ENCODE measurements at places on chromosomes 3 and 15.
A peak's percentile ranks its signal among the peaks of the same experiment; 100 is the strongest.

DNA sequence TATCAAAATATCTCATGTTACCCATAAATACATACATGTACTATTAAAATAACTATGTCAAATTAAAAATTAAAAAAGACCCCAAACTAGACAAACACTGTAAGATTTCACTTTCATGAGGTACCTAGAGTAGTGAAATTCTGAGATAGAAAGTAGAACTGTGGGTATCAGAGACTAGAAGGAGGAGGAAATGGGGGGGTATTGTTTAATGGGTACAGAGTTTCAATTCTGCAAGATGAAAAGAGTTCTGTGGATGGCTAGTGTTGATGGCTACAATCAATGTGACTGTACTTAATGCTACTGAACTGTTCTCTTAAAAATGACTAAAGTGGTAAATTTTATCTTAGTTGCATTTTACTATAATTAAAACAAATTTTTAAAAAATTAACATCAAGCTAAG is 36.6 kb downstream of the RFX7 start:
- no peaks in the 10 kb centered on the region for H3K36me3 ChIP-seq
- H3K4me3 ChIP-seq, result no peak overlapping the region
- peaks cover 10% of the 10 kb centered on the region for H3K4me1 ChIP-seq
- no peak overlapping the region for H3K27ac ChIP-seq
- H3K27me3 ChIP-seq, result no peaks in the 10 kb centered on the region

DNA sequence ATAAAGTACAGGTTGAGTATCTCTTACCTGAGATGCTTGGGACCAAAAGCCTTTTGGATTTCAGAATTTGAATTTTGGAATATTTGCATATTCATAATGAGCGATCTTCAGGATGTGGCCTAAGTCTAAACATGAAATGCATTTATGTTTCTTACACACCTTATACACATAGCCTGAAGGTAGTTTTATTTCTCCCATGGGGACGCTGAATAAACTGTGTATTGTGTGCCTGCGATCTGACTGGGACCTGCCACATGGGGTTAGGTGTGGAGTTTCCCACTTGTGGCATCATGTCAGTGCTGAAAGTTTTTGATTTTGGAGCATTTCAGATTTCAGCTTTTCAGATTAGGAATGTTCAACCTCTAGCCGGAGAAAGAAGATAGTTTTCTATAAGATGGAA is 35.5 kb downstream of the UBE2E2 start:
- H3K27ac ChIP-seq, result no peak overlapping the region
- H3K4me1 ChIP-seq, result no peaks in the 10 kb centered on the region
- H3K27me3 ChIP-seq, result no peaks in the 10 kb centered on the region
- H3K36me3 ChIP-seq, result no peaks in the 10 kb centered on the region

GRCh38 chr15:92797168-92798052 is 102.7 kb upstream of the CHD2 start:
- H3K36me3 ChIP-seq, result no peaks in the 10 kb centered on the region
- no peak overlapping the region for H3K27ac ChIP-seq
- no peaks in the 10 kb centered on the region for H3K27me3 ChIP-seq
- no peaks in the 10 kb centered on the region for H3K4me1 ChIP-seq

GRCh38 chr3:51622413-51622812 is 48.6 kb upstream of the TEX264 start:
- no peak for DNase-seq
- H3K36me3 ChIP-seq, result peaks cover 1% of the 10 kb centered on the region
- no peaks in the 10 kb centered on the region for H3K4me1 ChIP-seq
- no peak overlapping the region for H3K4me3 ChIP-seq

- peaks cover 39% of the 10 kb centered on the region for H3K4me1 ChIP-seq
- no peak overlapping the region for H3K4me3 ChIP-seq
- no peak overlapping the region for H3K27ac ChIP-seq
- no peaks in the 10 kb centered on the region for H3K36me3 ChIP-seq
Observed at GRCh38 chr3:42505849-42506410, 3.5 kb downstream of the VIPR1 start.

DNA sequence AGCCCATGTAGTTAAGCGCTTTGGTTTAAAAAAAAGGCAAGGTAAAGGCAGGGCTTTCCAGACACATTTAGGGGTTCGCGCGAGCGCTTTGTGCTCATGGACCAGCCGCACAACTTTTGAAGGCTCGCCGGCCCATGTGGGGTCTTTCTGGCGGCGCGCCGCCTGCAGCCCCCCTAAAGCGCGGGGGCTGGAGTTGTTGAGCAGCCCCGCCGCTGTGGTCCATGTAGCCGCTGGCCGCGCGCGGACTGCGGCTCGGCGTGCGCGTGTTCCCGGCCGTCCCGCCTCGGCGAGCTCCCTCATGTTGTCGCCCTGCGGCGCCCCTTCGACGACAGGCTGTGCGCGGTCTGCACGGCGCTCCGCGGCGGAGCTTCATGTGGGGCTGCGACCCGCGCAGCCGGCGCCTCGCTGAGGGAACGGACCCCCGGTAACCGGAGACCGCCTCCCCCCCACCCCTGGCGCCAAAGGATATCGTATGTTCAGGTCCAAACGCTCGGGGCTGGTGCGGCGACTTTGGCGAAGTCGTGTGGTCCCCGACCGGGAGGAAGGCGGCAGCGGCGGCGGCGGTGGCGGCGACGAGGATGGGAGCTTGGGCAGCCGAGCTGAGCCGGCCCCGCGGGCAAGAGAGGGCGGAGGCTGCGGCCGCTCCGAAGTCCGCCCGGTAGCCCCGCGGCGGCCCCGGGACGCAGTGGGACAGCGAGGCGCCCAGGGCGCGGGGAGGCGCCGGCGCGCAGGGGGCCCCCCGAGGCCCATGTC is 927 bp downstream of the SMAD6 start:
- DNase-seq, result no peak
- peaks cover 25% of the 10 kb centered on the region for H3K4me1 ChIP-seq
- H3K4me3 ChIP-seq, result peak overlapping the region; percentile 74
- no peaks in the 10 kb centered on the region for H3K36me3 ChIP-seq
- H3K27ac ChIP-seq, result no peak overlapping the region
- H3K27me3 ChIP-seq, result peaks cover 19% of the 10 kb centered on the region

DNA sequence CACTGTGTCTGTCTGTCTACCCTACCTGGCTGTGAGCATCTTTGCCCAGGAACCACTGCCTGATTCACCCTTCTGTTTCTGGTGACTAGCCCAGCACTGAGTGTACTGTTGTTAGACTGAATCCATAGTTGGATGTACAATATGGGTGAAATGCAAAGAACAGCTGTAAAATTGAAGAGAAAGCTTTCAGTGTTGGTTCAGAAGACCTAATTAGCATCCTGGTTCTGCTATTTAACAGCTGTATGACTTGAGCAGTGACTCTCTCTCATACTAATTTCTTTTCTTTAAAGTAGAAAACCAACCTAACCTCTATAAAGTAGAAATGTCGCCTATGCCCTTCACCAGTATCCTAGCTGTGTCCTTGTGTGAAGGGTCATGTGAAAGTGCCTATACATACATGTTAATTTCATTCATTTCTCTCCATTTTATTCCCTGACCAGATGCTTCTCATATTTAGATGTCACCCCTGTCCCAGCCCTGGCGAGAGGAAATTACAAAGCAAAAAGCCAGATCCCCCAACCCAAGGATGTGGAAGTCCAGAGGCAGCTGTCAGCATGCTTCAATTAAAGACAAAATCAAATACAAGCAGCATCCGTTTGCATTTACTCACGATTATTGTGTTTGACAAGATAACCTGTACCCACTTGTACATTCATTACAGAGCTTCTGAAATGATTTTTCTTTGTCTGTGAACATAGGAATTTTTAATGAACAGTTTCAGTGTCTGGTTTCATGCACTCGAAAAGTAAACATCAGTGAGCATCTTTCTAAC is 305.7 kb upstream of the ICE2 start:
- peaks cover 11% of the 10 kb centered on the region for H3K4me1 ChIP-seq
- no peak overlapping the region for H3K27ac ChIP-seq
- H3K4me3 ChIP-seq, result no peak overlapping the region

- no peaks in the 10 kb centered on the region for H3K4me1 ChIP-seq
- no peaks in the 10 kb centered on the region for H3K36me3 ChIP-seq
- H3K27me3 ChIP-seq, result peaks cover 25% of the 10 kb centered on the region
- H3K4me3 ChIP-seq, result no peak overlapping the region
Observed at GRCh38 chr15:45126535-45127158, 3.0 kb downstream of the DUOXA1 start.

- no peak for DNase-seq
- no peak overlapping the region for H3K27ac ChIP-seq
- no peak overlapping the region for H3K4me3 ChIP-seq
- no peaks in the 10 kb centered on the region for H3K27me3 ChIP-seq
- H3K4me1 ChIP-seq, result no peaks in the 10 kb centered on the region
Observed at GRCh38 chr3:106067711-106068110, 198.9 kb upstream of the CBLB start.

DNA sequence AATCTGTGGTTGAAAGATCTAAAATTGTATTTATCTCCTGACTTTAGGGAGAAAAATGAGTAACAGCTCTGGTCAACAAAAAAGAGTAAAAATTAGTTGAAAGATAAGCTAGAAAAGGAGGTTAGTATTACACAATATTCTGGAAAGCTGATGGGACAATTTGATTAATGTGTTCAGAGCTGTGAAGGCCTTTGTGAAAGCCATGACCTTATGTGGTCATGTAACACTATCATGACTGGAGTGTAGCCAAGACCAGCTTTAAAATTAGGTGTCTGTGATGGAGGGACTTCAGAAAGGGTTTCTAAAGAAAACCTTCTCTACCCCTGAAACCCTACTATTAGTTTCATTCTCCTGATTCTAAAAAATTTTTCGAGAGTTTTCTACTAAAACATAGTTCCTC is 127.2 kb downstream of the NFKBIZ start:
- no peaks in the 10 kb centered on the region for H3K36me3 ChIP-seq
- DNase-seq, result no peak
- H3K27ac ChIP-seq, result no peak overlapping the region
- H3K4me3 ChIP-seq, result no peak overlapping the region
- H3K27me3 ChIP-seq, result no peaks in the 10 kb centered on the region
- H3K4me1 ChIP-seq, result no peaks in the 10 kb centered on the region

GRCh38 chr3:46349484-46350261 is 4.2 kb upstream of the CCR2 start:
- no peak for DNase-seq
- H3K4me3 ChIP-seq, result no peak overlapping the region
- H3K27ac ChIP-seq, result peak overlapping the region; percentile 34
- peaks cover 41% of the 10 kb centered on the region for H3K4me1 ChIP-seq
- no peaks in the 10 kb centered on the region for H3K27me3 ChIP-seq

DNA sequence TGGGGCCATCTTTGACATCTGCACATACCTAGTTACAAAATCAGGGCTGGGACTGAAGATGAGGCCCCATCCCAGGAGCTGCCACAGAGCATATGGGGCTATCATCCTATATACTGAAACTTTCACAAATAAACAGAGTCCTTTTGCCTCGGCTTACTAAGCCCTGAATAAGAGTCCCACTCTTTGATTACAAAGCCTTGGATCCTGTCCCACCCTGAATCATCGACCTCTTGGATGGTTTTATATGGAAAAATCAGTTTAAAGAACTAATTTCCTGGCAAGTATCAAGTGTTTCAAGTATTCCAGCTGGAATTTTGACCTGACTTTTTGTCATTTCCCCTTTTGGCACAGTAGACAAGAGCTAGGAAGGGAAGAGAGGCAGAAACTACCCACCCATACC is 331.3 kb upstream of the FRG2C start:
- H3K4me3 ChIP-seq, result no peak overlapping the region
- no peak for DNase-seq
- H3K27ac ChIP-seq, result no peak overlapping the region
- H3K27me3 ChIP-seq, result no peaks in the 10 kb centered on the region
- no peaks in the 10 kb centered on the region for H3K36me3 ChIP-seq

- peaks cover 4% of the 10 kb centered on the region for H3K4me1 ChIP-seq
- no peak for DNase-seq
- no peaks in the 10 kb centered on the region for H3K36me3 ChIP-seq
- H3K27me3 ChIP-seq, result no peaks in the 10 kb centered on the region
Observed at GRCh38 chr3:119891944-119892721, 110.2 kb downstream of the NR1I2 start.

- H3K36me3 ChIP-seq, result peaks cover 52% of the 10 kb centered on the region
- no peak for DNase-seq
- H3K4me3 ChIP-seq, result no peak overlapping the region
- H3K4me1 ChIP-seq, result no peaks in the 10 kb centered on the region
Observed at GRCh38 chr3:11810276-11810675, 36.4 kb downstream of the TAMM41 start.

DNA sequence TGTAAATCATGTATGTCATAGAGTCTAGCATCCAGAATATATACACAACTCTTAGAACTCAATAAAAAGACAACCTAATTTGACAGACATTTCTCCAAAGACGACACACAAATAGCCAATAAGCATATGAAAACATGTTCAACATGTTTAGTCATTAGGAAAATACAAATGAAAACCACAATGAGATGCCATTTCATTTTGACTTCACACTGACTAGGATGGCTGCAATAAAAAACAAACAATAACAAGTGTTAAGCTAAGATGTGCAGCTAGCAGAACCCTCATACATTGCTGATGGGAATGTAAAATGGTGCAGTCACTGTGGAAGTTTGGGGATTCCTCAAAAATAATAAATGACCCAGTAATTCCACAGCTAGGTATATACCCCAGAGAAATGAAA is 16.4 kb downstream of the SPG11 start:
- H3K27me3 ChIP-seq, result no peaks in the 10 kb centered on the region
- no peak for DNase-seq
- no peak overlapping the region for H3K4me3 ChIP-seq
- H3K4me1 ChIP-seq, result no peaks in the 10 kb centered on the region
- peaks cover 36% of the 10 kb centered on the region for H3K36me3 ChIP-seq

DNA sequence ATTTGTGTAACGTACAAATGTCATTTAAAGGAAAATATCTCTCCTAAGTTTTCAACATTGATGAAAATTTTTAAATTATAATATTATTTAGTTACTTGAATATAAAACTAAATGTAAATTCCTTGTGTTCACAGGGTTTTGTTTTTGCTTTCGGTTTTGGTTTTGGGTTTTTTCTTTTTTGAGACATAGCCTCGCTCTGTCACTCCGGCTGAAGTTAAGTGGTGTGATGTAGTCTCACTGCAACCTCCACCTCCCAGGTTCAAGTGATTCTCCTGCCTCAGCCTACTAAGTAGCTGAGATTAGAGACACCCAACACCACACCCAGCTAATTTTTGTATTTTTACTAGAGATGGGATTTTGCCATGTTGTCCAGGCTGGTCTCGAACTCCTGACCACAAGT is 79.3 kb upstream of the TCF12 start:
- H3K27me3 ChIP-seq, result no peaks in the 10 kb centered on the region
- no peak overlapping the region for H3K4me3 ChIP-seq
- H3K36me3 ChIP-seq, result no peaks in the 10 kb centered on the region
- no peak for DNase-seq
- H3K27ac ChIP-seq, result no peak overlapping the region
- no peaks in the 10 kb centered on the region for H3K4me1 ChIP-seq

DNA sequence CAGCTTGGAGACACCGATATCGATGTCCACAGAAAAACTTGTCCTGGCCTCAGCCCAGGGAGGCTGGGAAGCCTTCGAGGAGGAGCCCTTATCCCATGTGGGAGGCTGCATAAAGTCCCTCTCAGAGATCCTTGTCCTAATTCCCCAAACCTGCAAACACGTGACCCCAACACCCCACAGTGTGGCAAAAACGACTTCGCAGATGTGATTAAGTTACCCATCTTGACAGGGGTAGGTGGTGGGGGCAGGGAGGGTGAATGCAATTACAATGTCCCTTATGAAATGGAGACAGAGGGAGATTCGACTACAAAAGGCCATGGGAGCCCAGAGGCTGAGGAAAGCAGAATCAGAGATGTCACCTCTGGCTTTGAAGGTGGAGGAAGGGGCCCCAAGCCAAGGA is 2.3 kb upstream of the TLR9 start:
- H3K27ac ChIP-seq, result no peak overlapping the region
- H3K36me3 ChIP-seq, result peaks cover 40% of the 10 kb centered on the region
- DNase-seq, result no peak
- H3K4me1 ChIP-seq, result peaks cover 45% of the 10 kb centered on the region
- no peak overlapping the region for H3K4me3 ChIP-seq
